Left cardiac atrium (tissue), 4 donors: ENCODE measurements at places on chromosomes 12 and 14.

- no peak for DNase-seq
These were observed 21.2 kb downstream of the APPL2 start for GRCh38 chr12:105214670-105215375.

DNA sequence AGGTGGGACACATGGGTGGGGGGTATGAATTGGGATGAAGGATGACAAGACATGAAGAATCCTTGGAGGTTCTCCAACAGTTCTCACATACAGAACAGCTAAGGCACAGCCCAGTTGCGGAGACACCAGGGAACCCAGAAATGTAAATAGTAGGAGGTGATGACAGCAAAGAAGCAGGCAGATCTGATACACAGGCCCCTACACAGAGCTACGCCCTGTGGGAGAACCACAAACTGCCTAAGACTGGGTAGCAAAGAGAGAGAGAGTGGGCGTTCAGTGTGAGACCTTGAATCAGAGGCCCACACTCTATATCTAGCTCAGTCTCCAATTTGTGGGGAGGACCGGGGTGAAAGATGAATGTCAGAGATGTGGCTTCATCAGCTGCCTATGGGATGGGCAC, 9.5 kb upstream of the NUMB start:
- no peak for DNase-seq

GRCh38 chr14:102736956-102737355, 40.3 kb upstream of the TRAF3 start:
- DNase-seq = no peak

- DNase-seq = no peak
These were observed 9.7 kb downstream of the TNS2 start for GRCh38 chr12:53059434-53060063.

DNA sequence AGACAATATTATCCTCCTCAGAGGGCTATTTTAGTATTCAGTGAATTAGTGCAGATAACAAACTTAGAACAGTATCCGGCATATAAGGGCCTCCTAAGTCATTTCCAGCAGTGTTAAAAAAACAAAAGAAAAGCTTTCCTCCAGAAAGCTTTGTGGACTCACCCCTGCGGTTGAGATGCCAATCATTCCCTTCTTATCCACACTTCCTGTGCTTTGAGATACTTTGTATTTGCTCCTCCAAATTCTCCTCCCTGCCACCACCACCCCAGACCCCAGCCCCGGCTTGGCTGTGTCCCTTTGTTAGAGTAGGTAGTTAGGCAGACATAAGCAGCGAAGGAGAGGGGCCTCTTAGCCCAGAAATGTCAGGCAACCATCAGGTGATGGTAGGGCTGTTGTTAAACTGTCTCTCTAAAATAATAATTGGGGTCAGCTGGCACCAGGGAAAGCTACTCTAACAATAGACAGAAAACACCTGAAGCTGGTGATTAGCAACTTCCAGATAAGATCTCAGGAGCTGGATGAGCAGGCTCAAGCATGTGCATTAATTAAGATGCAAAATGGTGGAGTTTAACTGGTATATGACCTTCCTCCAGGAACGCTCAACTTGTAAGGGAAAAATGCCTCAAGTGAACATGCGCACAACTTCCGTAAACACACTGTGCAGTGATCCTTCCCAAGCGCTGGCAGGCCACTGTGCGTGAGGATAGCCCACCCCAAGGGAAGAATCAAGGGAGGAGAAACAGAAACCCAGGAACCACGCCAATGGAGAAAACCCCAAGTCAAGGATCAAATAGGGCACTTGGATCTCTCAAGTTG, 152.1 kb upstream of the EEA1 start:
- no peak for DNase-seq

DNA sequence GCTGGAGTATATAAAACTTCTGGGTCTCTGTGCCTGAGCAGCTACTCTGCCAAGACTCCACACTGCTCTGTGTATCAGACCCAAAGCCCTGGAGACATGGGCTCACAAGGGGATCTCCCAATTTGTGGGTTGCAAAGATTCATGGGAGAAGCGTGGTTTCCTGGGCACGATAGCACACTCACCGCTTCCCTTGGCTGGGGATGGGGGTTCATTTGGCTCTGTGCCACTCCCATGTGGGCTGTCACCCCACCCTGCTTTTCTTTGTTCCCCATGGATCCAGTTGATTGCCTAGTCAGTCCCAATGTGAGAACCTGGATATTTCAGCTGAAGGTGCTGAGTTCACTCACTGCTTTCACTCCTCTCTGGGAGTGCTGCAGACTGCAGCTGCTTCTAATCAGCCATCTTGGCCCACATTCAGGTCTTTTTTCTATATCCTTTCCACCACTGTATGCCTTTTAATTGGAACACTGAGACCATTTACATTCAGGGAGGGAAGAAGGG, 40.0 kb upstream of the PCNX4 start:
- no peak for DNase-seq

DNA sequence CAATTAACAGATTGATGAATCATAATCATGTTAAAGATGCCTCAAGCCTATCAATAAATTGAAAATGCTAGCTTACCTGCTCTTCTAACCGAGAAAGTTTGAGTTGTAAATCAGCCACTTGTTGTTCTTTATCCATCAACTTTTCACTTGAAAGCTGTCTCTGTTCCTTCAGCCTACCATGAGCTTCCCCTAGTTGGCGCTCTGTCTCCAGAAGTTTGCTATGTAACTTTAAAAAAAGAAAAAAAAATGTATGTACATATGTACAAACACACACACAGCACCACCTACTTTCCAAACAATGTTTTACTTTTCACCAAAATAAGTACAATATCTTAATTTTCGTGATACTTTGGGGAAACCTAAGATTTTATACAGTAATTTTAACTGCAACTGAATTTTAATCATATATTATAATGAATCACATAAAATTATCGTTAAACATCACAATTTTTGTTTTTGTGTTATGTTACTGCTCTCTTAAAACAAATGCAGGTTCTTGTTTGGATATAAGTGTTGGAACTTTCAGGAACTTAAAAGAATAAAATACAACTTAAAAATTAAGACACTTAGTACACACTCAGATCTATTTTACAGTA, 101.2 kb downstream of the EEA1 start:
- DNase-seq = no peak

DNA sequence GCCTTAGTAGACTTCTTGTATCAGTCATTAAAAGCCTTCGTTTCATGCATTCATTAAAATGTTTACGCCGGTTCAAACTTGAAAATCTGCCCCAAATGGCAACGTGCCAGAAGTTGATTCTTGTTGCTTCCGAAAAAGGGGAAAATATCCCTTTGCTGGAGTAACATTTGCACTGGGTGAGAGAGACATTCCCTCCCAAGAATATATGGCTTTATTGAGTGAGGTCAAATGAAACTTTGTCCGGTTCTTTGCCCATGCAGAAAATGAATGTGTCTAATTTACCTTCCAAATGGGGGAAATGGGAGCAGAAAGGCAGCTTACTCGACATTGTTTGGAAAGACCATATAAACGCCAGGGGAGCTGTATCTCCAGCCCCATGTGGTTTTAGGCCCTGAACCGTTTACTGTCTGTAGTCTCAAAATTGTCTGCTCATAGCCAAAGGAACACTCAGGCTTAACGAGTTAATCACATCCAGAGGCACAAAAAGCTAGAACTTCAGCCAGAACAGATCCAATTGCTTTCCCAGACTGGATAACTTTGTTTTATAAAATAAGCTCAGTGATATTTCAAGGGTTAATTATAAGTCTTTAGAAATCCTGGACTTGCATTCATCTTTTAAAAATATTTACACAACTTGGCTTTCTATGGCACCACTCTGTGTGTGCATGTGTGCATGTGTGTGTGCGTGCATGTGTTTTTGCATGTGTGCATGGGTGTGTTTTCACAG, 2.9 kb upstream of the EMP1 start:
- DNase-seq = no peak

GRCh38 chr14:102389246-102389645, 26.5 kb downstream of the TECPR2 start:
- DNase-seq = no peak

DNA sequence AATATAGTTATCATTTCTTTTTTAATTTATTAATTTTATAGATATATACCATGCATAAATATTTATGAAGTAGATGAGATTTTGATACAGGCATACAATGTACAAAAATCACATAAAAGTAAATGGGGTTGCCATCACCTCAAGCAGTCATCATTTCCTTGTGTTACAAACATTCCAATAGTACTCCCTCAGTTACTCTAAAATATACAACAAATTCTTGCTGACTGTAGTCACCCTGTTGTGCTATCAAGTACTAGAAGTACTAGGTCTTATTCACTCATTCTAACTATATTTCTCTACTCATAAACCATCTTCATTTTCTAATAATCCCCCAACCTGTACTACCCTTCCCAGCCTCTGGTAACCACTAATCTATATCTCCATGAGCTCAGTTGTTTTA, 432.6 kb upstream of the SYT1 start:
- no peak for DNase-seq

GRCh38 chr14:45284802-45285201, 31.8 kb upstream of the MIS18BP1 start:
- no peak for DNase-seq

- DNase-seq = no peak
These were observed 157.6 kb upstream of the TMTC2 start for GRCh38 chr12:82529101-82529500.

- DNase-seq = no peak
These were observed 479 bp downstream of the KDM5A start for GRCh38 chr12:388541-389141.

DNA sequence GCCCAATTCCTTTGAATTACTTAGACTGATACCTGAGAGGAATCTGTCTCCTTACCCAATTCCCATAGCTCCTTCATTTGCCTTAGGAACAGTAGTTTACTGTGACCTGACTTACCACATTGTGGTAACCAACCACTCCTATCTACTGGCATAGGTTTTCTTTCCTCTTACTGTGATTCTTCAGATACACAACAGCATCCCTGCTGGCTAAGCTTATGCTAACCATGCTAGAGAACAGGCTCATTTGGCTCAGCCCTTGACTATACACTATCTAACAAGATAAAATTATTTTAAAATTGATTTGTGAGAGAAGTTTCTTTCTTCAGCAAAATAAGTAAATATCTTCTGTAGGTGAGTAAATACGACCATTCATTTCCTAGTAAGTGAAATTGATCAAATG, 320.4 kb upstream of the DDHD1 start:
- DNase-seq = no peak

DNA sequence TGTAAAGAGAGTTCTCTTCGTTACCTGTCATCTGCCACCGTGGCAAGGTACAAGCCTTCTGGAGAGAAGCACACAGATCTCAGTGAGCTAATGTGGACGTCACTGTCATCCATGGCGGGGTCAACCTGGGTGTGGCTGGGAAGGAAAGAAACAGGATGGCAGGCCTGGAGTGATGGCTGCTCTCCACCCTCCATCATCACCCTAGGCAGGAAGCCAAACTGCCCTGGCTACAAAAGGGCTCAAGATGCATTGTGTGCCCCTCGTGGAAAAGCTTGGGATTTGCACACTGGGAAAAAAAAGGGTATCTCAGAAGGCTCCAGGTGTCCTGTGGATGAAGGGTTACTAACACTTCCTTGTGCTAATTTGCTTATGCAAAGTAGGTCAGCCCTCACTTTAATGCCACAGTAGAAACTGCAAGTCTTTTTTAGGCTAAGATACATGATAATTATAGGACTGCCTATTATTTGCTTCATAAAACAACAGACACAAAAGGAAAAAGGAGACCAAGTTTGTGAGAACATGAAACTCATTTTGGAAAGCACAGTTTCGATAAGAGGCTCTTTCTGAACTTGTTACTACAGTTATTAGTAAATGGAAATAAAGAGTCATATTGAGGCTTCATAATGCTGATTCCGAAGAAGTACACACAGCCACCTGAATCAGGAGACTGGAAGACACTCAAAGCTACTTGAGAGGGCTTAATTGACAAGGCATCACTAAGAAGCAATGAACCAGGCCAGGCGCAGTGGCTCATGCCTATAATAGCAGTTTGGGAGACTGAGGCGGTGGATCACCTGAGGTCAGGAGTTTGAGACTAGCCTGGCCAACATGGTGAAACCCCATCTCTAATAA, 18.9 kb downstream of the RFC5 start:
- DNase-seq = no peak

- DNase-seq = no peak
These were observed 13.2 kb upstream of the BMAL2 start for GRCh38 chr12:27319409-27319808.

DNA sequence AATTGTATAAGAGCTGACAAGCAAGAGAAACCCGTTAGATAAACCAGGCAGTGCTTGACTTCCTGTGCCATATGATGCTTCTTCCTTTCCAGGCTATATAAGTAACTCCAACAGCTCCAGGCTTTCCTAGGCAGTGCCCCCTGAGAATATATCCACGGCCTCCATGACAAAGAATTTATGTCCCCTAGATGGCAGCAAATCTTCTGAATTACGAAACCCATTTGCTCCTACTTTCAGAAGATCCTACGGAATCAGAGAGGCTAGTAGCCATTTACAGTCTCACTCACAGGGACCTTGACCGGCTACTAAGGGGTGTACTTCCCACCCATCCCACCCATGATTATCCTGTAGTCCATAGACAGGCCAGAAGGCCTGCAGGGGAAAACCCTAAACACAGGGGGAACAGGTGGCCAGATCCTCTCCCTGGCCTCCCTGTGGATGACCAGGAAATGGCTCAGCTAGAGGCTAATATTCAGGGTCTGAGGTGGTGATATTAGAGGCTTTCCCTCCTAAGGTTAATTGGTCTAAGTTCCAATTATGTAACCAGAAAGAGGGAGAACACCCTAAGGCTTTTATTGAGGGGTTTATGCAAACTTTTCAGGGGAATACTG, 77.2 kb upstream of the DCD start:
- no peak for DNase-seq

- DNase-seq = no peak
These were observed 380.8 kb downstream of the EGLN3 start for GRCh38 chr14:33569821-33570687.

DNA sequence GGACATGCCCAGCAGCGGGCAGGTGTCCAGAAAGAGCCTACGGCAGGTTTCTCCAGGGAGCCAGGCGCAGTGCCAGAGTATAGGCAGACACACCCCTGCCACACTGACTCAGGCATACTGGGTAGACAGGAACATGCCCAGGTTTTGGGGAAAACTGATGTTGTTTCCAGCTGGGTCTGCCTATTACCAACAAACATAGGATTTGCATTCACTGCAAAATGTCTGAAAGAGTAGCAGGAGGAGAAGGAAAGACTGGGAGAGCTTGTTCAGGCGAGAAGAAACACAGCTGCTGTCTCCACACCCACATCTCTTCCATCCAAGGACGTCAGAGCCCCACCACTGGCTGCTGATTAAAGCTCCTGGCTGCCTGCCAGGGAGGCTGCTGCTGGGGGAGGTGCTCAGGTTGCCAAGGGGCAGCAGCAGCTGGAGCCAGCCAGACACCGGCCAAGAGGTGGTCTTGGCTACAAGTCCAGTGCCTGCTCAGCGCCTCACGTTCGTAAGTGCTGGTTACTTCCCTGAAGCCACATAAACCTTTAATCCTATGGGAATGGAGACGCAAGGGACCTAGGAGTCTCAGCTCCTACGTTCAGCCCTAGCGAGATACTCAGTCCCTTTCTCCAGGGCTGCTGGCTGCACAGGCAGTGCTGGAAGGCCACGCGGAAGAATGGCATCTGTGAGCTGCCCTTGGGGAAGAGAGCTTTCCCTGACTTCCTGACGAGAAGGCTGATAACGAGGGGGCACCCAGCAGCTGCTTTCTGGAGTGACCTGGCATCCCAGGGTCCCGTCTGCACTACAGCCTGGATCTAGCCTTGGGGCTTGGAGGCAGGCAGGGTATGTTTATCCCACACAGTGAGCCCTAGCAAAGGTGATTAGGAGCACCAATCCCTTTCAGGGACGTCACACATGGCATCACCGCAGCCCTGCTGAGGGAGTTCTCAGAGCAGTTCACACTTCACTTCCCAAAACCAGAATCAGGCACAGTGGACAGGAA, 58.1 kb downstream of the PLEKHG3 start:
- peak; percentile 89 for DNase-seq

GRCh38 chr14:90429754-90430153, 32.9 kb downstream of the CALM1 start:
- no peak for DNase-seq
